Caki2 (cell line): ENCODE measurements at places on chromosomes 7 and 10.

DNA sequence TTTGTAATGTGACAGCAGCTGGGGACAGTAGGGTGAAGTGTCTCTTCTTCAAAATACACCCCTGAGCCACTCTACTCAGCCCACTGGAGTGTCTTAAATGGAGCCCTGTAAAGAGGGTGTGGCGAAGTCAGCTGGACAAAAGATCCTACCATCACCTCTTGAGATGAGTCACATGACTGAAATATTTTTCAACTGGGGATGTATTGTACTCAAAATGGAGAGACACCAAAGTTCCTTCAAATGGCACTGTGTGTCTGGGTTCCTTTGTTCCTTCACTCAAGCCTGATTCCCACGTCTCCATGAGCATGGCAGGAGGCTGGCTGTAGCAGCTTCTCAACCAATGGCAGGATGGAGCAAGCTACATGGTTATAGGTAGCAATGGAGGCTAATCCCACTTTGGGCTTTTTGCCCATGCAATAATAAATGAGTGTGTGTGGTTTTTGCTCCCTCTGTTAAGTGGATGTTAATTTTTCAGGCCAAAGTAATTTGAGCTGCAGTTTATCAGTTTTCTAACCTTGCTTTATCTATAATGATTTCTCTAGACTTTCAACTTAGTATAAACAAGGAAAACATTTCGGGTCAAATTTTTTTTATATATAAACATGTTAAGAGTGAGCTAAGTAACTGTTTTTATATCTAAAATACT is 68.2 kb downstream of the CLEC2L start:
- no peak for DNase-seq

DNA sequence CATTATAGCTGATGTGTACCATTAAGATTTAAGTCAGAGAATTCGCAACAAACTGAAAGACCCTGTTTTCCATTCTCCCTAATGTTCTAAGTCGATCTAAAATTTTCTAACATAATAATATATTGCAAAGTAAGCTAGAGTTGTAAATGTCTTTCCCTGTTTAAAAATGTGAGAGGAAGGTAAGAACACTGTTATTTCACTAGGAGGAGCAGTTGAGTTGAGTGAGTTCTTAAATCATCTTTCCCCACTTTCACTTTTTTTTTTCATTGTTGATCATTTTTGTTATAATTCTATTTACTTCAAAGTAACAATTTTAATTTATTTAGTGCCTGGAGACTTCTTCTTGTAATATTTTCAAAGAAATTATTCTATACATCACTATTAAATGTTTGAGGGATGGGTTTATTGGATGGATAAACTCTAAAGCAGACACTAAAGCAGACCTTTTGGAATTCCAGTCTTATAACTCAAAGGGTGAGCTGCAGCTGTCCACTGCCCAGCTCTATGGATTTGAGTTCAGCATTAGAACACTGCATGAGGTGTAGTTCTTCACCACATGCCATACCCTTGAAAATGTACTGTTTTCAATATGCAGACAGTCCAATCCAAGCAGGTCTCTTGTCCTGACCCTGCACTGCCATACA is 181.3 kb upstream of the FZD1 start:
- DNase-seq, result peak; percentile 8

DNA sequence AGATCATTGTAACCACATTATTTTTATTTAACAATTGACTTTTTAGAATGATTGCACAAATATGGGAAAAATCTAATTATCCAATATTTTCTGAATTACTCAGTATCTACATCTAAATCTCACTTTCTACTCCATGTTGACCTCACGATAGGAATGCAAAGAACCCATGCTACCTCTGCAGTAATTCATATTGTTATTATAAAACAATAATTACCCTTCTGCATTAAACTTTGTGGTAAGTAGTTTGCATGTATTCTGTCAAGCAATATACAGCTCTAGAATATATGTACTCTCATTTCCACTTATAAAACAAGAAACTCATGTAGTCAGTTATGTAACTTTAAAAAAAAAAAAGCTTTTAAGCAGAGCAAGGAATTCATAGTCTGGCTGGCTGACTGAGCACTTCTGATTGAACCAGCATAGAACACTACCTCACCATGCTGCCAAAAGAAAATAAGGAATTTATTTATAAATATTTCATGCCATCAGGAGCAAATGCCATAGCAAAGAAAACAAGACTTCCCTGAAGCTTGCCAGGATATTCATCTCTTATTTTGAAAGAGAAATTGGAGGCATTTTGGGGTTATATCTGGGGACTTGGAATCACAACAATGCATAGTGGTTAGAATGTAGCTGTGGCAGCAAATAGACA is 895.7 kb downstream of the XPNPEP1 start:
- no peak for DNase-seq

DNA sequence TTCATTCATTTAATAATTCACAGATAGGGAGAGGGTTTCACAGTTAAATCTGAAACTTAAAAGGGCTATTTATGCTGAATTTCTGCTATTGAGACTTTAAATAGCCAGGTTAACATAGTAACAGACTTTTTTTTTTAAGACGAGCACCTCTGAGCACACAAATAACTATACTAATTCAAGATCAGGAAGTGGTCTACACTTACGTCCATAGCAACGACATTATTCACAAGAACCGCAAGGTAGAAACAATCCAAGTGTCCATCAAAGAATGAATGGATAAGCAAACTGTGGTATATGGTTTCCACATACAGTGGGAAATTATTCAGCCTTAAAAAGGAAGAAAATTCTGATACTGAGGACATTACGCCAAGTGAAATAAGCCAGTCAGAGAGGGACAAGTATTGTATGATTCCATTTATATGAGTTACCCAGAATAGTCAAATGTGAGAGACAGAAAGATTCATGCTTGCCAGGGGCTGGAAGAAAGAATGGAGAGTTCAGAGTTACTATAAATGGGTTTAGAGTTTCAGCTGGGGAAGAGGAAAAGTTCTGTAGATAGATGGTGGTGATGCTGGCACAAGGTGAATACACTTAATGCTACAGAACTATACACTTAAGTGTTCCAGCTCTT is 140.3 kb upstream of the LAMB4 start:
- DNase-seq, result no peak

DNA sequence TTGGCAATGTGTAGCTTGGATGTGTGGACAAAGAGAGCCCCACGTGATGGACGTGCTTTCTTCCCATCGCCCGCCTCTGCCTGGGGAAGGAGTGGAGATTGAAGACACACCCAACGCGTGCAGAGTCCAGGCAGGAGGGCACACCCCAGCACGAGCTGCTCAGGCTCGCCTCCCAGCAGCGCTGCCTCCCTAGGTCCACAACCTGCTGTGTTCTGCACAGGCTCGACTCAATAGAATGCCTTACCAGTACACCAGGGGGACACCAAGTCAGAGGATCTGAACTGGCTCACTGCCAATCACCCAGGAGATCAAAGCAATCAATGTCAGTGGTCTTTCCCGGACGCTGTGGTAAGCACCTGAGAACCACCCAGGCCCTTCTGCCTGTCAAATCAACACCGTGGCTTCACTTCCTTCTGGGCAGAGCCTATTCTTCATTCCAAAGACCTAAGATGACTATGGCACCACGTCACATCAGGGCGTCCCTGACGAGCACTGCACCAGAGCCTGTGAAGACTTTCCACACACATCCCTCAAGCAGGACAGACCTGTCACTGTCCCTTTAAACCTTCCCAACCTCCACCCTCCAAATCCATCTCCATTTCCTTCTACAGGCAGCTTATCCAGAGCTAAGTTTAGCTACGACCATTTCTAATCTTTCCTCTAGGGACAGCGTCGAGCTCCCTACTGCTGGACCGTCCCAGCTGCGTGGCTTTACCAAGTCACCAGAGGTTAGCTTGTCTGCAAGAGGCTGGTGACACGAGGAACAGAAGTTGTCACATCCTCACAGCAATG is 72.3 kb downstream of the AMZ1 start:
- peak; percentile 92 for DNase-seq

DNA sequence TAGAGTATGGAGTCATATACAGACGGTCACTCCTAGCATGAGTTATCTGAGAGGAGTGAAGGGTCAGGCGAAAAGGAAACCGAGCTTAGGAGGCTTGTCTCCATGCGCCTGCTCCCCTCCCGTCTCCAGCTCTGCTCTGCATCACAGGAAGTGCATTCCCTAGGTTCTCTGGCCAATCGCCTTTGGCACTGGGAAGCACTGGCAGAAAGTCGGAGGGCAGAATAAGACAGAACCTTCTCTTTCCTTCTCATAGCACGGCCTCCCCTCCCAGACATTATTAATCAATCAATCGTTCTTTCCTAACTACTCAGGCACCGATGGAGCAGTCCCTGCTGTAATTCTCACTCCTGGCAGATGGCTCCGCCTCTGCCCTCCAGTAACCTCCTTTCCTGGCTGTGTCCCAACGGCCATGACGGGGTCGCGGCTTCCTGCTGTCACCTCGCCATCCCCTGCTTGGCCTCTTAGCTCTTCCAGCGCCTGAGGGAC is 177.1 kb downstream of the FRMD4A start:
- no peak for DNase-seq

GRCh38 chr7:114889646-114890285 is 32.1 kb upstream of the MDFIC start:
- peak; percentile 84 for DNase-seq

DNA sequence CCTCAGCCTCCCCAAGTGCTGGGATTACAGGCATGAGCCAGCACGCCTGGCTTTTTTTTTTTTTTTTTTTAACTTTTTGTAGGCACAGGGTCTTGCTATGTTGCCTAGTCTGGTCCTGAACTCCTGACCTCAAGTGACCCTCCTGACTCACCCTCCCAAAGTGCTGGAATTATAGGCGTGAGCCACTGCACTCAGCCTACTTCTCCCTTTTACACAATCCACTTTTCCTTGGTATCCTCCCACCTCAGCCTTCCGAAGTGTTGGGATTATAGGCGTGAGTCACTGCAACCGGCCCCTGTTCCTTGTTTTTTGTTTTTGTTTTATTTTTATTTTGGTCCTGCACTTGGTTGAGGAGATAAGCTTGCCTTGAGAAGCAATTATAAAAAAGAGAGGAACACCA is 75.9 kb upstream of the KMT2C start:
- no peak for DNase-seq

- DNase-seq, result no peak
Observed at GRCh38 chr10:132910186-132910880, 32.0 kb downstream of the CFAP46 start.
